ENCODE measurements at places on chromosomes 1 and 21.

DNA sequence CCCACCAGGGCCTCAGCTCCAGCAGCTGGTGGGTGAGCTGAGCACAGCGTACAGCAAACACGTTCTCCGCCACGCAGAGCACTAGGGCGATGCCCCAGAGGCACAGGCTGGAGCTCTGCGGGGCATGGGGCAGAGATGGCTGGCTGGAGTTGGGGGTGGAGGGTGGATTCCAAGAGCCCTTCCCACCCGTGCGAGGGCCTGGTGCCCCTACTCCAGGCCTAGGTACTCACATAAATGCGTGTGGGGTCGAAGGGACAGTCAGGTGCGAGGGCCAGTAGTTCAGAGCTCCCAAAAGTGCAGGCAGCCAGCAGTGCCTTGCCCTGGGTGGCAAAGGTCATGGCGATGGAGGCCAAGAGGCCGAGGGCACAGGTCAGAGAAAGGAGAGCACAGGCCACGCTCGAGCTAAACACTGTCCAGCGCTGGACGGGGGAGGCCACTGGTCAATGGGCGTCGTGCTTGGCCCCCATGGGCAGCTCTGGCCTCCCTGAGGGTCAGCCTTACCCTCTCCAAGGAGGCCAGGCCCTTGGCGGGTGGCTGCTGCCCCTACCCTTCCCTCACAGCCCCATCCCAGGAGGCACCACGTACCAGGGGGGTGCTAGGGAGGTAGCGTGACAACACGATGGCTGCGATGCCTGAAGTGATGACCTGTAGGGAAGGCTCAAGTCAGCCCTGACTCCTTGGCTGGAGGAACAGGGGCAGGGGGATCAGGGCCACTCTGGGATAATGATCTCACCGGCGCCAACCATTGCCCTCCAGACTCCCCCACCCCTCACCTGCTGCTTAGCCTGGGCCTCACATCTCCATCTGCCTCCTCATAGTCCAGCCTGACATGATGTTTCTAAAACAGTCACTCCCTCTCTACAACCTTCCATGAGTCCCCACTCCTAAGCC is 5.6 kb downstream of the TMEM54 start:
- DNase-seq: no peak

GRCh38 chr1:63960326-63960725 is 186.5 kb downstream of the ROR1 start:
- DNase-seq: no peak

GRCh38 chr1:113770031-113770430 is 10.7 kb upstream of the PHTF1 start:
- DNase-seq: no peak

DNA sequence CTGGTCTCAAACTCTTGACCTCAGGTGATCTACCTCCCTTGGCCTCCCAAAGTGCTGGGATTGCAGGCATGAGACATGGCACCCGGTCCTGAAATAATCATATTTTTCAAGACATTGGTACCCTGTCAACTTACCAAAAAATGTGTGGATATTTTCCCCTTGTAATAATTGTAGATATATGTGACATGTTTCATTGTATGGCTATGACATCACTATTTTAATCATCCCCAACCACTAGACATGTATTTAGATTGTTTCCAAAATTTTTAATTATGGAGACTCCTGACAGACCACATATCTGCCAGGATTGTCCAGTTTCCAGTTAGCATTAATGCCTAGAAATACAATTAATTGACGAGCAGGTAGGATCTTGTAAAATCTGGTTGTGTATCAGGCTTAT is 96.7 kb upstream of the NEGR1 start:
- no peak for DNase-seq

DNA sequence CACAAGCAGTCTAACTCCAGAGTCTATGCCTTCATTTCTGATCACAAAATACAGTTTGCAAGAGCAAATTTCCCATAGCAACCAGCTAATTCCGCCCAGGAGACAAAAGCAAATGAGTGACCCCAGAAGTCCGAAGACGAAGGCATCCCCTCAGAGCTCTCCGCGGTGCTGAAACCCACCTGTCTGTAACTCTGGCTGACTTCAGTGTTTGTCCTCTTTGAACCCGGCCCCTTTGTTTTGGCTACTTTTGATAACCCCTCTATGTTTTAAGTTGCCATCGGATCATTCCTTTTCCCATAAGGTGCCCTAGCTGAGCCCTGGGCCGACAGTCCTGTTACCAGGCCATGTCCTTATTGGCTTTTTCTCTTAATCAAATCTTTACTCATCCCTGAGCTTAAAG is 515.8 kb downstream of the PTPRU start:
- no peak for DNase-seq

DNA sequence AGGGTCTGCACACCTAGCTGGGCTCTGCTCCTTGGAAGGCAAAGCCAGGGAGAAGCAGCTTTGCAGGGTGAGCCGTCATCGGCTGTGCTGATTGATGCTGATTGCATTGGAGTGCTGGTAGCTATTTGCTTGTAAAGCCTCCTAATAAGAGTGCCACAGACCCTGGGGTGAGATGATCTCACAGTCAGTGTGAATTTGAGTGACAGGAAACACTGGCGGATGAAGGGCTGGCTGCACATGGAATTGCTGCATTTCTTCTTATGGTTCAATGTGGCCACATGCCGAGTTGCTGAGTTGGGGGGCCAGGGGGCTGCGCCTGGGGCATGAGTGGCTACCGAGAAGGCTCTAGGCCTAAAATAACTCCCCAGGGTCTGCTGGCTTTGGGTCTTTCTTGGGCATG is 138.2 kb upstream of the CACNA1E start:
- peak; percentile 37 for DNase-seq

GRCh38 chr1:110011527-110012041 is 22.8 kb upstream of the STRIP1 start:
- DNase-seq: no peak

- DNase-seq: peak; percentile 91
Observed at GRCh38 chr1:205977402-205978014, 25.7 kb downstream of the RAB7B start.

GRCh38 chr1:209168204-209168603 is 415.3 kb upstream of the CAMK1G start:
- DNase-seq: no peak

GRCh38 chr1:32031578-32032274 is 18.1 kb downstream of the KHDRBS1 start:
- no peak for DNase-seq

DNA sequence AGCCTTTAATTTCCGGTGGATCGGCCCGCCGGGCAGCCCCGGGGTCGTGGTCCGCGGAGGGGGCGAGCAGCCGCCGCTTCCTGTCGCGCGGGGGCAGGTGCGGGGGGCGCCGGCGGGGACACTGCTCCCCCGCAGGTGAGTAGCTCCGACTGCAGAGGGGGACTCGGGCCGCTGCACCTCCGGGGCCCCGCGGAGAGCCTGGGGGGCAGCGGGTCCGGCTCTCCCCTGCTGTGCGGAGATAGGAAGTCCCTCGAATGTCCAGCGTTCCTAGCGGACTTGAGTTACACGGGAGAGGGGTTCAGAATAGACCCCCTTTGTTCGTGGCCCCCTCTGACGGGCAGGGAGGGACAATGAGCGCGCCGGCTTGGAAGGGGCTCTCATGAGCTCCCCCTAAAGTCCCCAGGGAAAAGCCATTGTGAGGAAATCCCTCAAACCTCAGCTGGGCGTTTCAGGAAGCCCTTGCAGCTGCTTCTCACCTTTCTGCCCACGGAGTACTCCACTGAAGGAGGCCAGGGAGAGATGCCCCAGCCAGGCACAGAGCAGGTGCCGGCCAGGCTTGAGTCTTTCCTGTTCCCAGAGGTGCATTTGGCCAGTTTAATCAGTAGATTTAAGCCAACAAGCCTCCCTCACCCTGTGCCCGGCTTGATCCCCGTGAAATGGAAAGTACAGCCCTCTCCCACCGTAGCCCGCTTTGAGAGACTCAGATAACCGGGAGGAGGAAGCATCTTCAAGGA is 925 bp downstream of the PDE9A start:
- peak; percentile 57 for DNase-seq

DNA sequence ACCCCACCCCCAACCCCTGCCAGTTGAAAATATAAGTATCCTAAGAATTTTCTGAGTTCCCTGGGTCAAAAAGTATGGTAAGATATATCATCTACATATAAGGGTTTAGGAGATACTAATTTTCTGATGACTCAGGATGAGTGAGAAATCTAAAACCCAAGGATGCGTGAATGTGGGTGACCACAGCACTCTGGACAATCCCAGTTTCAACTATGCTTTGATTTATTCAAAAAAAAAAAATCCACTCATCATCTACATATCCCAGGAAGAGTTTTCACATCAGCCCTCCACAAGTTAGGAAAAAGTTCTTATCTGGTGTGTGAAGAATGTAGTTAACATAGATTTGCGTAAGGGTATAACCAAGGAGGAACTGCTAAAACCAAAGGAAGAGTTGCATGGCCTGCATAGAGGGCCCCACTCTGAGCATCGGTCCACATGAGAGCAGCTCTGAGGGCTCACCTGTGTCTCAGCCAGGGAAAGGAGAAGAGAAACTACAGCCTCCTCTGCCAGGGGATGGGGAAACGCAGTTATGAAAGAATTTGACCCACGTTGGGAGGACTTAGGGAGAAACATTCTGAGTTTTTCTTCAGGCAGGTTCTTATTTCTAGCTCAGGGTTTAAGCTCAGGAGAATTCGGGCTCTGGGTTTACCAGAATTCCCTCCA is 18.8 kb downstream of the LAMB3 start:
- DNase-seq: no peak
